Mesothelial cell of epicardium (in vitro differentiated cells): ENCODE measurements at places on chromosomes 7 and 10. TPM values are rescaled to one million over a fixed set of nuclear protein-coding genes. Genes with fewer than 3 reads are reported as not detected.

GRCh38 chr10:131559450-131559911 lies 248.0 kb upstream of the TCERG1L start:
- DNase-seq = no peak

- no peak for DNase-seq
Measured at GRCh38 chr7:2950578-2950977, 93.1 kb downstream of the CARD11 start.

GRCh38 chr7:37510043-37510634 lies 61.5 kb upstream of the ELMO1 start:
- DNase-seq = no peak

- no peak for DNase-seq
Measured at GRCh38 chr10:124670849-124671248, 73.3 kb downstream of the FAM53B start.

DNA sequence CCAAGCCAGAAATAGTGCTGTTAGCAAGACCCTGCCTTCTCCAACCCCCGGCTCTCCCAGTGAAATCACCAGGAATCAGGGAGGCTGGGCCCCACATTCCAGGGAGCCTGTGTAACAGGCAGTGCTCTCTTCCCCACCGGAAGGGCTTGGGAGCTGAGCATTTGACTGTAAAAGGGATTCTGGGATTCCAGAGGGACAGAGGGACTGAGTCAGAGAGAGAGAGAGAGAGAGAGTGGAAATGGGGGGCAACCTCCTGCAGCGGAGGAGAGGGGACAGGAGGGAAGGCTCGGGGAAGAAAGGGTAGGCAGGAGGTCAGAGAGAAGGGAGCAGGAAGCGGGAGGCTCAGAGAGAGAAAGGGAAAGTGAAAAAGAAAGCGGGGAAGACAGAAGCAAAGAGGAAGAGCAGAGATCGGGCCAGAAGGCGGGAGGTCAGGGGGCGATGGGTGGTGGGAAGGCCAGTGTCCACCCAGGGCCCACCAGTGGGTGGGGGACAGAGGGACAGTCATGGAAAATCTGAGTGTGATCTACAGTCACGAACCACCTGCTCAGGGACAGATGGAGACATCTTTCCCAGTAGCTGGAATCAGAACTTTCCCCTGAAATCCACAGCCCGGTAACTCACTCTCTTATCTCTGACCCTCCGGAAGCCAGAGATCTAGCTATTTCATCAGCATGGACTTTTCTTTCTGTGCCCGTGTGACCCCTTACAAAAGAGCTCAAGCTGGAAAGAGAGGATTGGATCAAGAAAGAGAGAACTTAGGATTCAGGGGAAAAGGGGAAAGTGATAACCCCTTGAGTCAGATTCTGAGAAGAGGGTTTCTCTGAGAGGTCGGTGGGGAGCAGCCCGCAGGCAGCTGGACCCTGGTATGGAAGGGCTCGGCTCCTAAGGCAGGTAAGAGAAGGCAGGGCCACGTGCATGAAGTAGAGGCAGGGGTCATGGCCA lies 4.6 kb upstream of the SERPINE1 start:
- peak; percentile 55 for DNase-seq

Gene PKD2L1
- total RNA-seq = 0.09 TPM in 1 of 3 replicates, not detected in the others

Gene WEE2
- 0.09 TPM in 1 of 3 replicates, not detected in the others for total RNA-seq
